ENCODE measurements at places on chromosomes 7 and 10.

- no peak for DNase-seq
These were observed 129.5 kb upstream of the PCGF5 start for GRCh38 chr10:91090761-91091529.

DNA sequence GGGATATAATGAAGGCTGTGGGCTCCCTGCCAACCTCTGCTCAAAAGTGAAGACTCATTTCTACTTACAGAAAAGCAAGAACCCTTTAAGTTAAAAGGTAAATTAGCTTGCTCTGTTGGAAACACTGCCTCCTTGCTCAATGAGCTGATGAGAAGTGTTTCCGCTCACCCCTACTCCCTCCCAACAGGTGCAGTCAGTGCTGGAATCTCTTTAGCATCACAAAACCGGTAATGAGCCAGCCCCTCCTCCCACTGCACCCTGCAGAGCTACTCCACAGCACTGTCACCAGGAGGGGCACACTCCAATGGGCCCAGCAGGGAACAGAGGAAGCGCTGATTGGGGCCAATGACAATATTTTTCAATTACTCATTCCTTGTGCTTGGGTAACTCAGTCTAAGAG, 262.5 kb downstream of the TCERG1L start:
- no peak for DNase-seq

DNA sequence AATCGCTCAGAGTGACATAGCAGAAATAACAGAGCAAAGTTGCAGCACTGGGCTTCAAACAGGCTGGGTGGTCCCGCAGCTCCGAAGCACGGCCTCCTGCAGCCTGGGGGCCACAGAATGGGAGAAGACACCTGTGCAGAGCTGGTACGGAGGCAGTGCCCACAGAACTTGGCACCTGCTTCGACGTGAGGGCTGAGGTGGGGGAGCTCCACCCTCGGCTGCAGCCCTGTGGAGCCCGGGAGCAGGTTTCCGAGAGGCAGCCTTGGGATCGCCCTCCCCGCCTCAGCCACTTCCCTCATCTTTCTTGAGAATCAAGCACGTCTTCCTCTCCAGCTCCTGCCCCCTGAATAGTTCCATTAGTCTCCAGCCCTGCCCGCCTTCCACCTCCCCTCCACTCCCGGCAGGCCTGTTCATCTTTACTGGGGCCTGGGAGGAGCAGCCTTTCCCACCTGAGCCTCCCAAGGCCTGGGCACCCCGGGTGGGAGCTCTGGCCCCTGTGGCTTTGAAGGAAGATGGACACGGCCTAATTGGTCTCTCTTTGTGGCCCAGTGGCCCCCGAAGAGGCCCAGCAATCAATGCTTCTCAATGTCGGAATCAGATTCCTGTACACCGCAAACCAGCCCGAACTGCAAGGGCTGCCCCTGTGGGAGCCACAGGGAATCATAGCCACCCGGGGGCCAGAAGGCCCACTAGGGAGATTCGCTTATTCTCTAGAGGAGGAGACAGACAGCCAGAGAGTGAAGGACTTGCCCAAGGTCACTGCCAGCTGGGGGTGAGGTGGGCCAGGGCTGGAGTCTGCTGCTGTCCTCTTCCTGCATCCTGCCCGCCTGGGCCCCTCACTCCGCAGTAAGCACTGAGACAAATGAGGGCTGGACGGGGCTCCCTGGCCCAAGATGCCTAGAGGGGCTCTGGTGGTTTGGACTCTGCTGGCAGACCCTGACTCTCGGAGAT, 17.0 kb upstream of the PCBD1 start:
- DNase-seq, result no peak

DNA sequence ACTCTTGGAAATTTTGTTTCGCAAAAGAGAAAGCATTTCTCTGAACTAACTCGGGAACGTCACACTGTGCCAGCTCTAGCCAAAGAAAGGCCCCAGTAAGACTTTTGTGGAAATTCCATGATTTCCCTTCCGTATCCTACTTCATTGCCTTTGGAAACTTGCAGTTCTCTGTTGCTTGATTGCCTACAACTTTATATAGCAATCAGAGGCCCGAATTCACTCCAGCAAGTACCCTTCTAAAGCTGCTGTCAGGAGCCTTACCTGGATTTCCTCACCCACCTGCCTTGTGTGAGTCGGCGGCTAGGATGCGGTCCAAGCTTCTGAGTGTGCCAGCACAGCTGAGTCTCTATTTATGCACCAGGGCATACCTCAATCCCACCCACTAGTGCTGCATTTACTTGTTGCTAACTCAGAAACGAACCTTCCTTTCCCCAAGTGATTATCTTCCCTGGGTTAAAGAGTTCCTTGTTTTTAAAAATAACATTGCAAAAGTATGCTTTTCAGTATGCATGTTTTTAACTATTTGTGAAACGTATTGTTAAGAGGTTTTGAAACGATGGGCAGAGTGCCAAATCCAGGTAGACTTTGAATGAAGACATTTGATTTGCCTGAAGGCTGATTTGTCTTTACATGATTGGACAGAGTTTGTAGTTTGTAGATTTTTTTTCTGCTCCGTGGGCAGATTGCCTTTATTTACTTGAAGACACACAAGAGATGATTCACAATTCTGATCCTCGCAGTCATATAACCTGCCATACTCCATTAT, at the start of gene AGR2:
Gene AGR2 (minus strand): TSS at position 326 of the 766 bp plus-strand sequence. CDS start 3,203 bp downstream, outside the sequence.
- DNase-seq, result no peak

DNA sequence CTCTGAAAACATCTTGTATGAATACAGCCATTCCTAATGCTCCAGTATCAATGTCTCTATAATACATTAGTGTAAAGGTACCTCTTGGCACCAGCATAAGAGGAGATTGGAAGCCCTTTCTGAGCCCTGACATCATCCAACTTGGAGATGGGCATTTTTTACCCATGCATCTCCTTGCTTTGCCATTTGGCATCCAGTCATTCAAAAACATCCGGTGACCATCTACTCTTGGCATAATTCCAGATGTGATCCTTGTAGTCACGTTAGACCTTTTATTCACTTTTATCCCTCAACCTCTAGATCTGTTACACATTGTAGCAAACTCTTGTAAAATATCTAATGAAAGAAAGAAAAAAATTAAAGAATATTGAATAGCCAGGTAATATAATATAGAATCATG, 17.9 kb upstream of the SGMS1 start:
- DNase-seq, result no peak

- no peak for DNase-seq
These were observed 6.4 kb downstream of the AGBL3 start for GRCh38 chr7:134992626-134993179.

GRCh38 chr10:96609510-96609909, 22.7 kb upstream of the TM9SF3 start:
- DNase-seq, result no peak

DNA sequence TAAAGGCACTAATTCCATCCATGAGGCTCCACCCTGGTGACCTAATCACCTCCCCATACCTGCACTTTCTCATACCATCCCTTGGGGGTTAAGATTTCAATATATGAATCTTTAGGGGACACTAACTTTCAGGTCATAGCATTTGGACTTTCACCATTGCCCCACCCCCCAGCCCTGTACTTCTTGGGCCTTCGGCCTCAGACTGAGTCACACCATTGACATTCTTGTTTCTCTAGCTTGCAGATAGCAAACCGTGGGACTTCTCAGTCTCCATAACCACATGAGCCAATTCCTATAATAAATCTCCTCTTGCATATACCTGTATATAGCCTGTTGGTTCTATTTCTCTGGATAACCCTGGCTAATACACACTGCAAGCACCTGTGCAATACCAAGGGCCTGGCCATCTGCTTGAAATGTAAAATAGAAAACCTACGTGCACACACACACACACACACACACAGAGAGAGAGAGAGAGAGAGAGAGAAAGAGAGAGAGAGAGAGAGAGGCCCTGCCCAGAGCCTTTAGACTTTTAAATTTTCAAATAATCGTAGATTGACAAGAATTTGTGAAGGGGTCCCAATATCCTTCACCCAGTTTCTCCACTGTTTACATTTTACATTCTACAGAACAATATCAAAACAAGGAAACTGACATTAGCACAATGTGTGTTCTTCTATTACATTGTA, 25.3 kb downstream of the ANXA8 start:
- peak; percentile 7 for DNase-seq
